Anterior cingulate cortex (tissue), 58 donors: ENCODE measurements at places on chromosomes 1 and 21.

DNA sequence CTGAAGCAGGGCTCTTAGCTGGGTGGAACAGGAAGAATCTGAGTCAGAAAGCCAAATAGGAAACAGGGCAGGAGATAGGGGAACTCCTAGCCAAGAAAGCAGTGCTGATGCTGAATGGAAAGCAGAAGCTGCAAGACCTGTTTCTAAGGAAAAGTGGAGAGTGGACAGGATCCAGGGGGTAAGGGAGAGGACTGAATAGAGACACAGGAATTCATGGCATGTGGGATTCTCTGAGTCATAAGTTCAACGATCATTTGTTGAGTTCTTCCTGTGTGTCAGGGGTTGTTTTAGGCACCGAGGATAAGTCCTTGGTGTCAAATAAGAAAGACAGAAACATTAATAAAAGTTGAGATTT lies 153.8 kb upstream of the FGGY start:
- DNase-seq: no peak

GRCh38 chr1:206041640-206042039 lies 11.3 kb upstream of the RHEX start:
- no peak for DNase-seq

DNA sequence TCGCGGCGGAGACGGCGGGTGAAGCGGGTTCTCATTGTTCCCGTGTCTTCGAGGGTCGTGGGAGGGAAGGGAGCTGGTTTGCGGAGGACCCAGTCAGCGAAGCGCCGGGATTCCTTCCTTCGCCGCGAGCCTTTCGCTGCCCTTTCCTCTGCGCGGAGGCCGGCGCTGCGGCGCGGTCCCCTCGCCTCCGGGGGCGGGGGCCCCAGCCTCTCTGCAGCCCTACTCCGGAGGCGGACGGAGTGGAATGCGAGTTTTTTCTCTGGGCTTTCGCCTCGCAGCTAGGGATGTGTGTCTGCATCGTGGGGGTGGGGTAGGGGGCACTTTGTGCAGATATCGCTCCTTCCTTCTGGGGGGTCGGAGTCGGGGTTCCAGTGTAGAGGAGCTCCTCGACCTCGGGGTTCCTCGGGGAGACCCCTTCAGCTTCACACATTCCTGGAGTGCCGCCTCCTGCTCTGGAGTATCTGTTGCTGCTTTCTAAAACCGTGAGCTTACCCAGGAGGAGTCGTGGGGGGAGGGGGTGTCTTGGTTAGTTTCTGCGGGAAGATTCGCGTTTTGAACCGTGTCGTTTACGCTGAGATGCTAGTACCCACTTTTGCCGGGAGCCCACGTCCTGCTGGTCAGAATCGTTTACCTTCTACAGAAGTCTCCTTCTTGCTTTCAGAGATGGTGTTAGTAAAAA lies 595 bp downstream of the RNF2 start:
- no peak for DNase-seq

DNA sequence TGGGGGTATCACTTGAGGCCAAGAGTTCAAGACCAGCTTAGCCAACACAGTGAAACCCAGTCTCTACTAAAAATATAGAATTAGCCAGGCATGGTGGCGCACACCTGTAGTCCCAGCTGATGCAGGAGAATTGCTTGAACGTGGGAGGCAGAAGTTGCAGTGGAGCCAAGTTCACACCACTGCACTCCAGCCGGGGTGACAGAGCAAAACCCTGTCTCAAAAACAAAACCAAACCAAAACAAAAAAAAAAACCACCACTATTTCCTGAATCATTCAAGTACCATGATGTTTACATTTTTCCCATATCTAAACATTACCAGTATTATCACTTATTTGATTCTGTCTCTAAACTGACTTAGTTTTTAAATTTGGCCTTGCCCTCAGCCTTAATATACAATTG lies 29.5 kb downstream of the TUT4 start:
- no peak for DNase-seq

DNA sequence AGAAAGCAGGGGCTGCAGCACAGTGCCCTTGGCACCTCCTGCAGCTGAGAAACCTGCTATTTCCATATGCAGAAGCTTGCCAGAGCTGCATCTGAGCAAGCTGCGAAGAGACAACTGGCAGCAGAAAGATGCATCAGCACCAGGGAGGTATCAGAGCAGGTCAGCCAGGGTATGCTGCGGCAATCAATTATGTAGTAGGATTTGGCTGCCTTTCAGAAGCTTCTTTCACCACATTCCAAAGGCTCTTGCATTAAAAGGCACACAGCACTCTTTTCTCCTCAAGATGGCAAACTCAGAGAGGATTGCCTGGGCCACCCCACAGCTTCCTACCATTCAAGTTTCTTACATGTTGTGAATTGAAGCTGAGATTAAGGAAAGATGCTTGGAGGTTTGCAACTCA lies 47.6 kb upstream of the RAP1A start:
- DNase-seq: no peak

GRCh38 chr1:54008876-54009275 lies 9.1 kb downstream of the LDLRAD1 start:
- no peak for DNase-seq

GRCh38 chr1:32619701-32620485 lies 30.5 kb downstream of the ZBTB8OS start:
- DNase-seq: no peak

GRCh38 chr1:30225357-30225756 lies 498.0 kb downstream of the MATN1 start:
- DNase-seq: no peak

DNA sequence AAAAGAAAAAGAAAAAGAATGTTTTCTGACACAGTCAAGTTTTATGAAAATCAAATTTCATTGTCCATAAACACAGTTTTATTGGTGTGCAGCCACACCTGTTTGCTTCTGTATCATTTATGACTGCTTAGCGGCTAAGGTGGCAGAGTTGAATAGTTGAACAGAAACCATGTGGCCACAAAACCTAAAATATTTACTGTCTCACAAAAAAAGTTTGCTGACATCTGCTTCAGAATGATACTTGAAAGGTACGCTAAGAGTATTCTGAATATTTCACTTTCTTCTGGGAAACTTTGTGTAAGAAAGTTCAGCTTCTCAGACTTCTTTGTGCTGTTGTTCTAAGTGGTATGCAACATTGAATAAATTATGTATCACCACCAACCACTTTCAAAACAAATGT lies 6.2 kb downstream of the KCNK1 start:
- no peak for DNase-seq

GRCh38 chr1:44016890-44017400 lies 14.3 kb downstream of the SLC6A9 start:
- no peak for DNase-seq

- no peak for DNase-seq
Measured at GRCh38 chr1:23590058-23590783, 30.9 kb upstream of the ID3 start.

- DNase-seq: no peak
Measured at GRCh38 chr1:185803241-185803640, 69.0 kb downstream of the HMCN1 start.

DNA sequence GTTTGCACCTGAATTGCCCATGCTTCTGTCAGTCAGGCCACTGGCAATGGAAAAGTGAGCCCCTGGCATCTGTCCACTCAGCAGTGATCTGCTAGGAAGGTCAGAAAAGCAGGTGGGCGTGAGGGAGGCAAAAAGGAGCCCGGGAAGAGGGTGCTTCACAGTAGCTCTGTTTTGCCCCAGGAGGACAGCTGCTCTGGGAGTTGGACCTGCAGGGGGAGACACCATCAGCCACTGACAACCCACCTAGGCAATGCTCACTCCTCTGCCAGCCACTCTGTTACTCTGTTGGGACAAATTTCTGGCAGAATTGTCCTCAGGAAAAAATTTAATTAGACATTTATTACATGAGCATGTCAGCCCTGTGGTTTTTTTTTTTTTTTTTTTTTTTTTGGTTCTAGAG lies 146.4 kb downstream of the LRIG2 start:
- no peak for DNase-seq

DNA sequence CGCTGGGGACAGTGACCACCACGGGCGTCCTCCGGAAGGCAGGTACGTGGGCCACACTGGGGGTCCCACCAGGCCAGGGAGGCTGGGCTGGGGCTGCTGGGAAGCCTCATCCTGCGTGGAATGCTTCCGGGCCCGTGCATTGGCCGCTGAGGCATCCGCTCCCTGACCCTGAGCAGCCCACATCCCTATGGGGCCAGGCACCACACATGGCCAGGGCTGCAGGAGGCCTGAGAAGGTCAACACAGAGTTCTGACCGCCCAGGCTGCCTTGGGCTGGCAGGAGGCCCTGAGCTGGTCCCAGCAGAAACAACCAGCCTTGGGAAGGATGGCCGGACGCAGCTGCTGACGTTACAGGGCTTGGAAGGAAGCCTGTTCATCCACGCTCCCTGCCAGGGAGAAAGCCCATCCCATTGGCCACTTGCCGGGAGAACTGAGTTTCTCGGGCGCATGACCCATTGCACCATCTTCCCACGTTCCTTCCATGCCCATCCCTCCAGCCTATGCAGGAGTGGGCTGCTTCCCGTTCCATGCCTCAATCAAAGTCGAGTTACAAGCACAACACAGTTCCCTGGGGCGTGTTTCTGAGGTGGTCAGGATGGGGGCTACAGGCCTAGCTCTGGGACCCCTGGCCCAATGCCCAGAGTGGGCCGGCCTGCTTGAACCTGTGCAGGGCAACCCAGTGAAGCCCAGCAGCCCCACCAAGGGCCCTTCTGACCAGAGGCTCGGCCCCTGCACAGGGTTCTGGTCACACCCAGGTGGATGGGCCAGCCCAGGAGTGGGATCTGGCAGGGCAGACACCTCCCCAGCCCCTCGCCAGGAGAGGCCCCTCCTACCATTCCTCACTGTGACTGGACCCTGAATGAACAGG lies 31.7 kb downstream of the TRIM11 start:
- peak; percentile 41 for DNase-seq

- no peak for DNase-seq
Measured at GRCh38 chr1:3651930-3652547, at the start of gene TP73. TP73 (plus strand) TSS chr1:3652516; CDS start chr1:3682366, 29,850 bp downstream.

GRCh38 chr21:44531606-44532564 lies 8.1 kb downstream of the KRTAP10-1 start:
- no peak for DNase-seq

GRCh38 chr1:115829023-115829674 lies 11.8 kb downstream of the NHLH2 start:
- DNase-seq: no peak

DNA sequence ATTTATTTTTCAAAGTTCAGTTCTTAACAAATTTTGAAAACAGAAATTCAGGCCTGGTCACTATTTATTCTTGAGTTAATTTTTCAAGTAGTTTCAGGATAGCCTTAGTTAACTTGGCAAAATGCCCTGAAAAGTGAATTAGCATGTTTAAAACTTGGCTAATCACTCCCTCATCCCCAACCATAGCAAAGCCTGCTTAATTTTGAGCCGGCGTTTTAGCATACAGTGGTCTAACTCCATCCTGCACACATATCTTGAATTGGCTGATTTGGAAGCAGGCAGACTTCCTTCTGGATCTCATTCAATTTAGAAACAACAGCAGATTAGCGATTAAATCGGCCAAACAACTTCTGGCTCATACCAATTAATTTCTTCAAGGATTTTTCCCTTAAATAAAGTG lies 439.2 kb downstream of the PTBP2 start:
- DNase-seq: no peak

DNA sequence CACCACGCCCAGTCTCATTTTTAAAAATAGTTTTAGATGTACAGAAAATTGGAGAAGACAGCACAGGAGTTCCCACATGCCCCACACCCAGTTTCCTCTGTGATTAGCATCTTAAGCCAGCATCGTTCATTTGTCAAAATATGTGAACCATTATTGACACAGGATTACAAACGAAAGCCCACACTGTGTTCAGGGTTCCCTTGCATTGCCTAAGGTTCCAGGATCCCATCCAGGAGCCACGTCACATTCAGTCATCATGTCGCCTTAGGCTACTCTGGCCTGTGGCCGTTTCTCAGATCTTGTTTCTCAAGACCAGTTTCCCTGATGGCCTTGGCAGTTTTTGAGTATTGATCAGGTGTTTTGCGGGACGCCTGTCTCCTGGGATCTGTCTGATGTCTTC lies 34.7 kb upstream of the TNFRSF1B start:
- DNase-seq: no peak

DNA sequence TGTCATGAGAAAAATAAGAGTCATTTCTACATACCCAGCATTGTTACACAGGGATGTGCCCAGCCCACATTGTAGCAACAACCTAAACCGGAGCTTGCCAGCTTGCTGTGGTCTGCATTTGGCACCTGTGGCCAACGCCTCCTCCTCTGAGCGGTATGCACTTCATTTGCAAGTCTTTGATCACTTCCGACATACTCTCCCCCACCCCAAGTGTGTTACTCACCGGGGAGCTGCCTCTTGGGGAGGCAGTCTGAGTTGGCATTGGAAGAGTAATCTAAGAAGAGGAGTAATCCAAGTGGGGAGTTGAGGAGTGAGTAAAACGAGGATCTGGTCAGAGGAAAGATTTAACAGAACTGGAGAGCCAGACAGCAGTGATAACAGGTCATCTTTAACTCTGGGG lies 3.8 kb downstream of the BCL9 start:
- DNase-seq: peak; percentile 1

DNA sequence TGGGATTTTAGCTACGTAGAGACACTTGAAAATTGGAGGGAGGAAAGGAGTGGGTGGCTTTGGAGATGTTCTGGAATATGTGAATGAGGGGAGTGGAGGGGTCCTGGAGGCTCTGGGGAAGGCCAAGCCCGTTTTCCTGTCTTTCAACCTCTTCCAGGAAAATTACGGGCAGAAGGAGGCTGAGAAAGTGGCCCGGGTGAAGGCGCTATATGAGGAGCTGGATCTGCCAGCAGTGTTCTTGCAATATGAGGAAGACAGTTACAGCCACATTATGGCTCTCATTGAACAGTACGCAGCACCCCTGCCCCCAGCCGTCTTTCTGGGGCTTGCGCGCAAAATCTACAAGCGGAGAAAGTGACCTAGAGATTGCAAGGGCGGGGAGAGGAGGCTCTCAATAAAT lies 442 bp upstream of the RUSC1 start:
- DNase-seq: no peak

- DNase-seq: no peak
Measured at GRCh38 chr1:119929643-119930315, 33.5 kb upstream of the ADAM30 start.

DNA sequence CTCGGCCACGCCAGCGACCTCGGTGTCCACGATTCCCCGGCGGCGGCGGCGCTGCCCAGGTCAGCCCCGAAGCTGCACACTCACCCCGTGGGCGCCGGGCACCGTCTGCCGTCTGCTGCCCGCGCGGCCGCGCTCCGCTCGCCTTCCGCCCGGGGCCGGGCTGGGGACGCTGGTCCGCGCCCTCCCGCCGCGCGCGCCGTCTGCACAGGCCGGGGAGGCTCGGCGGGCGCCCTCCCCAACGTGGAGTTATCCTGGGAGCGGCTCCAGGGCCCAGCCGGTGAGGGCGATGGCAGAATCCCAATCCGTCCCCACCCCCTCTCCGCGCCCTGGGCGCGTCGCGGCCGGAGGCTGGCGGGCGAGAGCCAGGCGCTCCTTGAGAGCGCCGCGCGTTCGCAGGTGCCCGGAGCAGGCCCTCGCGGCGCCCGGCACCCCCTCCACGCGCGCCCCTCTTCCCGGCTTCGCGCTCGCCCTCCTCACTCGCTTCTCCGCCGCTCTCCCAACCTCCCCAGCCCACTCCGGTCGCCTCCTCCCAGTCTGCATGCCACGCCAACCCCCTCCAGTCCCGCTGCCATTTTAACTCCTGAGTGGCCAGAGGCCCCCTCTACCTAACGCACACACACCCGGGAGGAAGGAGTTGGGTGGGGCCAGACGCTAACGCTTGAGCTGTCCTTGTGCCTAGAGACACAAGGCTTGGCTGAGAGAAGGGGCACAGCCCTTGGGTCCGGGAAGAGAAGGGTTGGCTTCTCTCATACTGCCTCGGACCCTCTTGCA lies at the start of gene LRRN2:
TSS of gene LRRN2 (minus strand) at position 503 of the 771 bp plus-strand sequence. CDS start 65,746 bp downstream, outside the sequence.
- DNase-seq: no peak
